D721Med (cell line): ENCODE measurements at places on chromosomes 12 and 14.

- DNase-seq: no peak
Observed at GRCh38 chr14:23933108-23933741, 20.3 kb upstream of the DHRS4 start.

GRCh38 chr14:91381801-91382670 is 35.6 kb downstream of the CCDC88C start:
- DNase-seq: peak; percentile 71

DNA sequence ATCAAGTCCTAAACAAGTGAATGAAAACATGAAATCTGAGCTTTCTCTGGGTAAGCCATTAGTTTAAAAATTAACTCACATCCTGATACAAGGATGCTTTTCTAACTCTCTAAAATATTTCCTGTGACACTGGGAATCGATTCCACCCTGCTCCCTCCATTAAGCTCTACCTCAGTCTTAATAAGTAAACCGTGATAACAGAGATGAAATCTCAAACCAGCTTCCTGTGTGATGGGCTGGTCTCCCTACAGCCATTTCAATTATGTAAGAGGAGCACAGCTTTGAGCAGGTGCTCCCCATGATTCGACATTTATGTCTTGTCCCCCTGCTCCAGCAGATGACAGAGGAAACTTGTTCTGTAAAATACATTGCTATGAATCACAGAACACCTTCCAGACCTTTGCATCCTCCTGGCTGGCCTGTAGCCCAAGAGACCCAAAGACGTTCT is 59.0 kb downstream of the GAS2L3 start:
- no peak for DNase-seq

DNA sequence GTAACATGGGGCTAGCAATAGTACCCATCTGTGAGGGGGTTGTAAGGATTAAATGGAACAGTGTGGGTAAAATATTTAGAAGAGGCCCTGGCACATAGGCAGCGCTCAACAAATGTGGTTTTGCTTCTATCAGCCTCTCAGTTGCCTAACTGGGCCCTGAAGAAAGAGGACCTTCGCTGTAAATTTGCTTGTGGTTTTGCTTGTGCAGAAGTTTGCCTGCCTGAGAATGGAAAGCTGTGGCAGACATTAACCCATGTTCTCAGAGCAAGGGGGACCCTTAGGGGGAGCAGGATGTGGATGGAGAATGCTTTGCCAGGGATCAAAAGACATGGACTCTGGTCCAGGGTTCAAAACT is 160.1 kb downstream of the BRMS1L start:
- no peak for DNase-seq

GRCh38 chr12:29634057-29634456 is 136.6 kb upstream of the OVCH1 start:
- no peak for DNase-seq

DNA sequence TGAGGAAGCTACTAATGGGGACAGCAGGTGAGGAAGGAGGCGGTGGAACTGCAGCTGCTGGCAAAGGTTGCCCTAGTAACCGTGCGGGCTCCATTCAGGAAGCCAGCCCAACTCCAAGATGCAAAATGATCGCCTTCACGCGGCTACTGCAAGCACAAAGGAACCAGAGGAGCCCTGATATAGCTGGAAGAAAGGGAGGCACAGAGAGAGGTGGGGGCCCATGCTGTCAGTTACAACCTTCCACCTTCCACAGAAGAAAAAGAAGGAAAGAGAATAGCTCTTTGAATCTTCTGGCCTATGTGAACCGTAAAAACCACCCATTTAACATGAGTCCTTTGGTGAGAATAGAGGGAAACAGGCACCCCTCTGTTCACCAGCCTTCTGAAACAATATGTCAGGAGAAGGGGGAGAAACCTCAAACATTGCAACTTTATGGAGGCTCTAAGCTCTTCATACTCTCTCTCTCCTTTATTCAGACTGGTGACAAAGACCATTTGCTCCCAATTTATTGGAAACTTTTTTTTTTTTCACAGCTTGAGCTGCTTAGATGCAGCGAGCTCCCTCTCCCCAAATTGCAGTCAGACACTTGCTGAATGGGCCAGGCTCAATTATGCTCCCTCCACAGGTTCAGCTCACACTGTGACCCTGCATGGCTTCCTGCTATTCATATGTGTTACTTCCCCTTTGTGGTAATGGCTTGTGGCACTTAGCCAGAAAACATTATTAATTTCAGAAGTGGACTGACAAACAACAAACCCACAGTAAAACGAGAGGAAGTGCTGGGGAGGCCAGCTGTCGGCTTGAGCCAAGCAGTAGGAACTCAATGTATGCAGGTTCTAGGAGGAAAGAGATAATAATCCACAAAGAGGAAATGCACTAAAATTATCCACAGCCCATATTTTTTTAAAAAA is 6.2 kb downstream of the DUSP6 start:
- no peak for DNase-seq

DNA sequence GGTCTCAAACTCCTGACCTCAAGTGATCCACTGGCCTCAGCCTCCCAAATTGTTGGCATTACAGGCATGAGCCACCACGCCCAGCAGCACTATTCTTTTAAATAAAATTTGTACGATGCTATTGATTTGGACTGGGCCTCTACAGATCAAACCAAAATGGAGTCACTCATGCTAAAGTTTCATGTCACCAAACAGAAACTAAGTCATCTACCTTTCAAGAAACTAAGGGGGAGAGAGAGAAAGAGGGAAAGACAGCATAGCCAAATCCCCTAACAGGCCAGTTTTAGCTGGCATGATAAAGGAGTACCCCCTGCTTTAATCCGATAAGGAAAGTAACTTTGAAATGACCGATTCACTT is 23.1 kb upstream of the STK38L start:
- DNase-seq: no peak

DNA sequence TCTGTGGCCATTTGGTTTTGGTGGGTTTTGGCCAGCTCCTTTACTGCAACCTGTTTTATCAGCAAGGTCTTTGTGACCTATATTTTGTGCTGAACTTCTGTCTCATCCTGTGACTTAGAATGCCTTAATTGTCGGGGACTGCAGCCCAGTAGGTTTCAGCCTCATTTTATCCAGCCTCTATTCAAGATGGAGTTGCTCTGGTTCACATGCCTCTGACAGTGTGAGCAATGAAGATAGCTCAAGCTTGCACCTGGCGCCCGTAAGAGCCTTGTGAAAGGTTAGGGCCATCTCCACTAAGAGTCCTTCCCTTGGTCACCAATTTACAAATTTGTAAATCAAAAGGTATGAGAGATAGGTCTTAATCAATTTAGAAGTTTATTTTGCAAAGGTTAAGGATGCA is 19.4 kb downstream of the SLCO1B3 start:
- no peak for DNase-seq

- DNase-seq: no peak
Observed at GRCh38 chr12:106721915-106722314, 52.6 kb upstream of the RIC8B start.

GRCh38 chr12:47396902-47397663 is 308.7 kb downstream of the RPAP3 start:
- no peak for DNase-seq

DNA sequence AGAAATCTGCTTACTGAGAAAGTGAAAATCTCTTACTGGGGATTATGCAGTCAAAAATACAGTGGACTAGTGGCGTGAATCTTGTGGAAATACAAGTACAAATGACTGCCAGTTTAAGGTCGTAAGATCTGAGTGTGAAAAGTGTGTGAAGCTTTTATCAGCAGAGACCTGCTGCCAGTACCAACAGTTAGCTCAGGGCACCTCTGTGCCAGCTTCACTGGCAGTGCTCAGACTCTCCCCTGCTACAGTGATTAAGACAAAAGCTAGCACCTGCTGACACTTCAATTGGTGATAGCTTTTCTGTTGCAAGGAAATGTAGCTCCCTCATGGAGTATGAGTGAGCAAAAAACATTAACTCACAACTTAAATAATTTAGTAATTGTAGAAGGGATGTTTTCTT is 185.1 kb downstream of the ANO6 start:
- DNase-seq: no peak

- DNase-seq: no peak
Observed at GRCh38 chr12:11144297-11144696, 9.9 kb upstream of the TAS2R30 start.

DNA sequence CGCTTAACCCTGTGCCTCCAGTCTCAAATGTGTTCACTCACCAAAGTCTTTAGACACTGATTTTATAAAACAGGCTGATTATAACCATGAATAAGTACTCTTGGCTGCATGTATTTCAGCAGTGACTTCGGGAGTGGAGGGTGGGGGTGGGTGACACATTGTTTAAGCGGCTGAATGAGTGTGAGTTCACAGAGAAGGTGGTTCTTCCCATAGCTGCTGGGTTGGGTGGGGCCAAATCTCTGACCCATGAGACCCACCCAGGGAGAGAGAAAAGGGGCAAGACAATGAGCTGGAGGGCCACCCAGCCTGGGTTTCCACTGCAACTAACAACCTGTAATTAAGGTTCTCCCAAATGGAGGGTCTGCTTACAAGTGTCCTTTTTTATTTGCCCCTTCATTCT is 96.4 kb downstream of the SYNE3 start:
- no peak for DNase-seq

- no peak for DNase-seq
Observed at GRCh38 chr12:113684053-113684907, 212.6 kb upstream of the LHX5 start.

GRCh38 chr12:66662729-66663128 is 16.1 kb downstream of the GRIP1 start:
- DNase-seq: no peak

GRCh38 chr14:95993768-95994592 is 45.2 kb upstream of the C14orf132 start:
- peak; percentile 24 for DNase-seq

DNA sequence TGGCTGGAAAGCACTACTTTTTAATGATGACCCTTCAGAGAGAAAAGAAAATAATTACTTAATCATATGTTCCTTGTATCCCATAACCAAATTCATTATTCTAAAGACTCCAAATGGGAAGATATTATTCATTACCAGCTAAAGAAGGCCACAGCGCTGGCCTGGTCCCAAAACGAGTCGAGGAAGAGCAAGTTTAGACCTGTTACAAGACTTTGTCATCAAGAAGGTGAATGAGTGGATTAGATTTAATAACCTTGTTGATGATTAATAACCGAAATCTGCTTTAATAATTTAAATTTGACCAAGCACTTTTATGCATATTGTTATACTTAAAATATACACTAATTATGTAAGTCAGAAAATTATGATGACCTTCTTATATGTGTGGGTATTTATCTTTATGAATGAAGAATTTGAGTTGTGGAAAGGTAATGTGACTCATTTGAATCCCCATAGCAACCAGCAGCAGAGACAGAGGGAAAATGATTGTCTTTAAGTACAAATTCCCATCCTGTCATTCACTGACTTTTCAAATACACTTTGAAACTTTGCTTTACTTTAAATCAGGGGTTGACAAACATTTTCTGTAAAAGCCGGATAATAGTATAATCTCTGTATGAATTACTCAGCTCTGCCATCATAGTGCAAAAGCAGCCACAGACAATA is 200.3 kb upstream of the NPAS3 start:
- DNase-seq: no peak

DNA sequence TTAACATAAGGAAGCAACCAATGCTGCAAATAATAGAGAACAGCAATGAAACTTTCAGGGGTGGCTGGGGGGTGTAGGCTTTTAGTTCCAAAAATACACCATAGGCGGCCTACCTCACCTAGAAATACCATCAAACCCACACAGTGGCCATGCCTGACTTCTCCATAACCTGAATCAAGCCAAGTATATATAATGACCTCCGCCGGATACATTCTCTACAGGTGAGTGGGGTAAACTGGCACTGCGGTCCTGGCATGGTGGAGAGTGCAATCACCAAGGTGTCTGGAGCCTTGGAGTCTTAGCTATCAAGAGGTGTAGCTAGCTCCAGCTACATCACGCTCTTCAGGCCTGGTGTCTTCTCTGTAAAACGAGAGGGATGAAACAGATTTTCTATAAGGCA is 1.2 kb downstream of the ZBTB25 start:
- DNase-seq: no peak

DNA sequence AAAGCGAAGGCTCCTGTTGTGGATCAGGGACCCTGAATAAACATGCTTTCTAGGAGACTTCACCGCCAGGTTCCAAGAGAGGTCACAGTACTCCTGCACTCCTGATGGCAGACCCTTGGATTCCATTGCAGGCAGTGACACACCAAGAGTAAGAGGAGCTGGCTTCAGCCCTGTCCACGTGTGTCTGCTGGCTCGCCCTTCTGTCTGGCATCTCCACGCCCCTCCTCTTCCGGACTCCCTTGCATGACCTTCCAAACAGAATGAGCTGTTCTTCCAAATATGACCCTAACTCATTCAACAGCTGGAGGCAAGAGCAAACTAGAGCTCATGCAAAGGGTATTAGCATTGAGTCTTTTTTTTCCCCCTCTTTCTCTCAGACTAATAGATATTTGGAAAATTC is 233.0 kb upstream of the PLEKHG7 start:
- no peak for DNase-seq

- peak; percentile 54 for DNase-seq
Observed at GRCh38 chr12:7933255-7933726, 2.7 kb downstream of the SLC2A3 start.

DNA sequence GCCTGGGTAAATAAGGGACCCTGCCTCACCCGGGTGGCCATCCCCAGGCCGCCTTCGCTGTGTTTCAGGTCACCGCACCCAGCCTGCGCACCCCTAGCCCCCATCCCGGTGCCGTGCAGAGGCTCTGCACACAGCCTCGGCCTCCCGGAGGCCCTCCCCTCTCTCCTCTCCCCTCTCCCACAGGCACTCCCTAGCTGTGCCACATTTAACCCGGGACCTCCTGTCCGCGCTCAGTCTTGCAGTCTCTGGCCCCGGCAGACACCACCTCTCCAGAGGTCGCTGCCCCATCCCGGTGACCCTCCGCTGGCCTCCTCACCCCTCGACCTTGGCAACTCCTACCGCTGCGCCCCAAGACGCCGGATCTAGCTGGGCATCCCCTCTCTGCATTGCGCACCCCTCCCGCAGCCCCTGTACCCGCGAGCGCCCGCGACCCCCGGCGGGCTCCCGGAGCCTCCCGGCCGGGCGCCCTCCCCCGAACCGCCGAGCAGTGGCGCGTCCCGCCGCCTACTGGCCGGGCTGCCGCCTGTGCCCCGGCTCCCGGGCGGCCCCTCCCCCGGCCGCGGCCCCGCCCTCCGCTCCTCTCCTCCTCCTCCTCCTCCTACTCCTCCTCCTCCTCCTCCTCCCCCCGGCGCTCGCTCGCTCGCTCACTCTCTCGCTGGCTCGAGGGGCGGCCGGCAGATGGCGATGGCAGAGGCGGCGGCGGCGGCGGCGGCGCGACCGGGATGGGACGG is 120.7 kb downstream of the AACS start:
- DNase-seq: peak; percentile 49

GRCh38 chr14:99562856-99563748 is 40.9 kb downstream of the CCDC85C start:
- DNase-seq: no peak
